ENCODE measurements at places on chromosomes 6 and 20.

DNA sequence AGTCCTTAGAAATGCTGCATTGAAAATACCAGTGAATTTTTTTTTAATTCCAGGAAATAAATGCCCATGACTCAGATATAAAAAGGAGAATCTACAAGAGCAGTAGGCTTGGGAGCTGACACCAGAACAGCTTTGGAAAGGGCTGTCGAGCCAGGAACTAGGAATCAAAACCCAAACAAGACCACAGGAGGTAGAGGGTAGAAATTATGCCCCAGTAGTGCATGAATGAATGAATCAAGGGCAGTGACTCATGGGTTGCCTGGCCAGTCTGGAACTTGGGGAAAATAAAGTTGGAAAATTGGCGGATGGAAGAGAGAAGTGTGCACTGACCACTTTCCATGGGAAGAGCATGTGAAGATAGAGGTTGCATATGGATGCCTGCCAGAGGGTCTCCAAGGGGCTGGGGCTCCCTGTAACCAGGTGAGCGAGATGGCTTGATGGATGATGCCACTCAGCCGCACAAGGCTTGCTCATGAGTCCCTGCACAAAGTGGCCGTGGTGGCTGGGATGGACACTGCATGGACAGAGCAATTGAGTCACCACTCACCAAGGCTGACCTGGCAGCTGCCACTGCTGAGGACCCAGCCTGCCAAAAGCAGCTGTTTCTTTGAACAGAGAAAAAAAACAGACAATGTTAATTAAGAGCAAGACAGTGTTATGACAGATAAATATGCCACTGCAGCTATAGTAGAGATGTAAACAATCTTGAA, 15.2 kb upstream of the MCCD1 start:
- DNase-seq, result no peak

DNA sequence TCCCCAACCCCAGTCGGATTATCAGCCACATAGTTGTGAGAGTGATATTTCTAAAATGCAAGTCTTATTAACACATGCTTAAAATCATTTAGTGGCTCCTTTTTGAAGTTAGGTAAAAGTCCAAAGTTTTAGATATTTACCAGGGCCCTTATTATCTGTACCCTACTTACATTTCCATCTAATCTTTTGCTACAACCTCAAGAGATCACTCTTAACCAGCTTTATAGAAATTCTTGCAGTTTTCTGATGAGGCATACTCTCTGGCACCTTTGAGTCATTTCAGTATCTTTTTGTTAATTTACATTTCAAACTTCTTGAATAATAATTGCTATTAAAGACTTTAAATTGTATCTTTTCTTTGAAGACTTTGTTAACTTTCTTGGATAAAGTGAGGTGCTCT, 453.3 kb downstream of the RFPL4B start:
- DNase-seq, result no peak

DNA sequence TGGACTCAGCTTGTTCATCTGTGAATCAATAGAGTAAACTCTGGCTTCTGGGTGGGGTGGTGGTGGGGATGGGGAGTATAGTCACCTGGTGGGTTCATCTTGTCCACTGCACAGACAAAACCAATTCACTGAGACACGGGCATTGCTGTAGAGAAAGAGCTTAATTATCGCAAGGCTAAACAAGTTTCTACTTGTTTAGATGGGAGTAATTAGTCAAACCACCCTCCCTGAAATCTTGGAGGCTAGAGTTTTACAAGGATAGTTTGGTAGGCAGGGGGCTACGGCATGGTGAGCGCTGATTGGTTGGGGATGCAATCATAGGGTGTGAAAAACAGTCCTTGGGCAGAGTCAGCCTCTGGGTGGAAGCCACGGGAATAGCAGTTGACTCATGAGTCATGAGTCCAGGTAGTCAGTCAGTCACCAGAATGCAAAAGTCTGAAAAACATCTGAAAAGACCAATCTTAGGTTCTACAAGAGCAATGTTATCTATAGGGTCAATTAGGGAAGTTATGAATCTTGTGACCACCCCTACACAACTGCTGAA, 77.8 kb downstream of the STMND1 start:
- no peak for DNase-seq

DNA sequence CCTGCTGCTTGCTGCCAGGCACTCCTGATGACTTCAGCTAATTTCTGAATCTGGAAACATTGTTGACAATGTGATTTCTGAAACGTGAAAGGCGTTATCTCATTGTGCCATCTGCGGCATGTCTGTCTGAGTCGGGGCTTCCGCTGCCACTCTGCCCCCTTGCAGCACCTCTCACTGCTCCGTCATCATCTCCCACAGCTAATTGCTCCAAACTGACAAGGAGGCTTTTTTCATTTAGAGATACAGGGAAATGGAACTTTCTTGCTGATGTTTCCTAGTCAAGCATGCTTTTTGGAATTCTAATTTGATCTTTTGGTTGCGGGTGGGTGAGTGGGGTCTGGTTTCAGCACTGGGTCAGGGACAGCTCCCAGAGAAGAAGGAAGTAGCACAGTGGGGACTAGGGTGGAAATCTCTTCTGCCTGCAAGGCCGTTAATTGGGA, 233.5 kb downstream of the DHX35 start:
- no peak for DNase-seq

DNA sequence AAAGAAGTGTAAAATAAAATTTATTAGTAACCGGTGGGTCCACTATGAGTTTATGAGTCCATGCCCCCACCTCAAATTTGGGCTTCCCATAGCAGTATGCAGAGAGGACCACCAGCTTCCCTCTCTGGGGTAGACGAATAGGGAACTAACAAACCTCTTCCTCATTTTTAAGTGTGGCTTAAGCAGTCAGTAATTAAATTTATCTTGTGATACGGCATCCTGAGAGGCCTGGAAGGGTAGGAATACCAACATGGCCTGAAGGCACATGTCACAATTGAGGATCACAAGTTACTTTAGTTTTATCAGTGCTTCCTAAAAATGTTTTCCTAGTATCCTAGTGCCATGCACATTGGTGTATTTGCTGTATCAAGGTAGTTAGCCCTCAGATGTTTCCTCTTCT, 239.9 kb downstream of the HIVEP2 start:
- DNase-seq, result no peak

DNA sequence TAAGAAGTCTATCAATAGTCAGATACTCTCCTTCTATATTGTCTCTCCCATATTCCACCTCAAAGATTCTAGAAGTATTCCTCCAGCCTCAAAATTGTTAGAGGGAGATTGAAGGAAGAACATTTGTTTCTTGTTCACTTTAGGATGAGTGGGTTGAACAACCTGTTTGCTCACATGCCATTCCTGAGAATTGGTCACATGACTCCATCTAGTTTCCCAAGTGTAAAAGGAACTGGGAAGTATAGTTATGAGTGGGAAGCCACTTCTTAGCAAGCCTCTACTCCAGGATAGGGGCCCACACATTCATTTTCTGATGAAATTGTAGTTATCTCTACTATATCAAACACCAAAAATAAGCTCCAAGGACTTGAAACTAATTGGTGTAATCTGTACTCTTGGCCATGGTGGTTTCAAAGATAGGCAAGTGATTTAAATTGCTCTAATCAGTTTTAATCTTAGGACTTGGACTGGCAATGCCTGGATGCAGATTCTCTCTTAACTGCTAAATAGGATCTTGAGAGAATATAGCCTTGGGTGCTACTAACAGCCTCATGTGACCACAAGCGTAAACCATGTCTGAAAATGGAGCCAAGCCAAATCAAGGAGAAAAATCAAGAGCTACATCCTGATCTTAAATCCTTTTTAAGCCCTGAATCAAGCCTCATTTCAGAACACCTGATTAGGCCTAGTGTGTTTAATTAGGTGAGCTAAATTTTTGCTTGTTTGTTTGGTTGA, 758.7 kb upstream of the MAN1A1 start:
- DNase-seq, result no peak

DNA sequence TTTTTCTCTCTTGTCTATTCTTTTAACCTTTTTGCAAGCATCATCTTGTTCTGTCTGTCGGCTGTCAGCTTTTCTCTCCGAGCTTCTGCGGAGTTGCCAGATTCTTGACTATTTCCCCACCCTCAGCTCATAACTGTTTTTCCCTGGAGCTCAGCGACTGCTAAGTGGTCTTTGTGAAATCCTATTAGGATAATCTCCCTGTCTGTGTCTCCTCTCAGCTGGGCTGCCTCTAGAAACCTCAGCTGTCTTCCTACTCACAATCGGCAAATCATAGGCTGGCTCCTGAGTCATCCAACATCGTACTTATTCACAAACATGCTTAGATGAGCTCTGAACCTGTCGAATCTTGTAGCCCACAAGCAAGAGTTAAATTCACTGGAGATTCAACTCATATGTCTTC, 332.3 kb downstream of the PTPRT start:
- no peak for DNase-seq

DNA sequence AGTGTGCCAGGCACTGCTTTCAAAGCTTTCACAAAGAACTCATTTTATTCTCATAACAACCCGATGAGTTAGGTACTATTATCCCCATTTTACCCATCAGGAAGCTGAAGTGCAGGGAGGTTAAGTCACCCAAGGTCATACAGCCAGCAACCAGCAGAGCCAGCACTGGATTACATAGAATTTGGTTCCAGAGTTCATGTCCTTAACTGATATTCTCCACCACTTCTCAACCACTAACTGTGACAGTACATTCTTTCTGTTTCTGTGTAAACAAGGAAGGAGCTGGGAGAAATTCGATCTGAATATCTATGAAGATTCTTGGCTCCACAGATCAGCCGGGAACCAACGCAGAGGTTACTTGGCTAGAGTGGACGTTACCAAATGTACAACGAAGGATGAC, 98.0 kb downstream of the KIF16B start:
- no peak for DNase-seq

GRCh38 chr6:73923905-73924485, 228.0 kb downstream of the CD109 start:
- no peak for DNase-seq

GRCh38 chr20:35615667-35616464, at the start of gene SPAG4:
TSS of gene SPAG4 (plus strand) at chr20:35615829. CDS start at chr20:35616004, 175 bp downstream.
- peak; percentile 100 for DNase-seq

DNA sequence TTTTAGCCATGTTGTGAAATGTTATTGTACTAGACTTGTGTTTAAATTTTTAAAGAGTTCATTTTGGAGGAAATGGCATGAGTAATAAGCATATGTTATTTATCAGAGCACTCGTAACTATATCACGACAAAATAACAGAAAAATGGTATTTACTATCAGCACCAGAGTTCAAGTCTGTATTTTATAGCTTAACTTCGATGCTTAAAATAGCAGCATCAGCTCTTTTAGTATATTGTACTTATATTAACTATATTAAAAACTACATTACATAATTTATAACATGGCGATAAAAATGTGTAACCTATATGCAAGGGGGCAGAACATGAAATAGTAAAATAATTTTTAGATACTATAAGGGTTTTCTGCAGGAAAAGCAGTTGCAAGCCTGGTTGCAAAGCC, 52.9 kb downstream of the ABRACL start:
- no peak for DNase-seq

GRCh38 chr6:159312206-159312605, 143.0 kb downstream of the FNDC1 start:
- DNase-seq, result no peak

DNA sequence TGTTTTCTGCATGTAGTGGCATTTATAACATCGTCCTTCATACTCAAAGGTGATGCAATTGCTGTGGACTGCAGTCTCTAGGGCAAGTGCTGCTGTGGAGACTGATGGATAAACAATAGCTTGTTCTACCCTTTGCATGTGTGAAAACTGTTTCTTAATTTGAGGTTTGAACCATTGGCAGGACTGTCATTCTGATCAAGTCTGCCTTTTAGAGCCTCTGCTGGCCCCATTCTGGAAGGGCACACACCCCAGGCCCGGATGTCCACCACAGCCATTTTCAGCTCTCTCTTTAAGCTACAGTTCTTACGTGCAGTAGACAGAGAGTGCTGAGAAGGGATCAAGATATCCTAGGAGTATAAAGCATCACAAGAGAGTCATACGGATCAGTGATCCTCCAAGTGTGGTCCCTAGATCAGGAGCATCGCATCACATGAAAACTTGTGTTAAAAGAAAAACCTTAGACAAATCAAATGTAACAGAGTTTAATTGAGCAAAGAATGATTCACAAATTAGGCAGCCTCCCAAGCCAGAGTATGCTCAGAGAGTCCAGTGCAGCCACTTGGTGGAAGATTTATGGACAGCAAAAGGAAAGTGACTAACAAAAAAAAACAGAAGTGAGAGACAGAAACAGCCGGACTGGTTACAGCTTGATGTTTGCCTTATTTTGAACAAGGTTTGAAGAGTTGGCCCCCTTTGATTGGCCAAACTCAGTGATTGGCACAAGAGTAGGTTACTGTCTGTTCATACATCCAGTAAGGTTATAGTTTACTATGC, 52.0 kb downstream of the FRK start:
- no peak for DNase-seq

DNA sequence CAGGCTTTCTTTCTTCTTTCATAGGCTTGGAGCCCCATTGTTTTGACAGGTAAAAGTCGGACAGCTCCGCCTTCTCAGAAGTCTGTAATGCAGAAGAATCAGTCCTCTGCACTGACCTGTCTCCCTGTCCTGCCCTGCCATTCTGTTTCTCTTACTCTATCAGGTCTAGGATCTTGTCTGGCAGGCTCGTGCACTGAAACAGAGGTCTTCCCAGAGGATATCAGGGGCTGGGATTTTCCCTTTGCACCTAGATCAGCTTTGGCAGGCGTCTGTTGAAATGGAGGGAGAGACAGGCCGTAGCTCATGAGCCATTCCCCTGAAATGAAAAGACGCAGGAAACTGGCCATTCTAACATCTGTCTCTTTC, 25.0 kb downstream of the KIF3B start:
- no peak for DNase-seq

GRCh38 chr6:34236131-34236442, 586 bp upstream of the HMGA1 start:
- no peak for DNase-seq

DNA sequence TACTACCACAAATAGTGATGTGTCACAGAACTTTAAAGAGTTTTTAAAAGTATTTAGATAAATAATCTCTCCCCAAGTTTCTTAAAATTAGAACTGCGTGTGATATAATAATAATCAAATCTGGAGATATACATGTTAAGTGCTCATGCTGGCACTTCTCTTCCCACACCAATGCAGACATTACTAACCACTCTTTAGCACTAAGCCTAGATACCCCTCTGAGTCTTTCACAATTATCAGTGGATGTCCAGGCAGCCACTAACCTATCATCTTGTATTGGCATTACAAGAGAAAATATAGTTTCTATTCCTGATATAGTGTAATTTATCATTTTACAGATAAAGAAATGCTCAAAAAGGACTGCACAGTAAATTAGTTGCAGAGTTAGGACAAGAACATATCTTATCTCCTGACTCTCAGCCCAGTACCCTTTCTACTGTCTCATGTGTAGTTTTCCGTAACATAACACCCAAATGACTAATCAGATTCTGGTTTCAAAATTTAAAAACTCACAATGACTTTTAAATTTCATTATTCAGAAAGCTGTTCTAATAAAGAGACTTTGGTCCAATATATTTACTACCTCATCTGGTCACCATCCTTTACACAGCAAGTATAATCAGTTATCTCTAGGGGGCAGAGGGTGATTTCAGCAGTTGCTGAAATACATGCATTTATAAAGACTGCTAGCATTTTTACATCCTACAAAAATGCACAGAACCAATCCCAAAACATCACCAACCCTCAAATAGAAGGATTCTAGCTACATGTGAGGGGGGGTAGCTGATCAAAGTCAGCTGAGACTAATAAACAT, 215.5 kb upstream of the MCHR2 start:
- no peak for DNase-seq

- no peak for DNase-seq
Observed at GRCh38 chr6:11050731-11051130, 6.6 kb upstream of the ELOVL2 start.

All from activated CD4-positive, alpha-beta T cell treated with anti-CD3 and anti-CD28 coated beads for 4 hours (primary cell).